ENCODE measurements at places on chromosomes 16 and 17. TPM values are rescaled to one million over a fixed set of nuclear protein-coding genes. Genes with fewer than 3 reads are reported as not detected.
A peak's percentile ranks its signal among the peaks of the same experiment; 100 is the strongest.

DNA sequence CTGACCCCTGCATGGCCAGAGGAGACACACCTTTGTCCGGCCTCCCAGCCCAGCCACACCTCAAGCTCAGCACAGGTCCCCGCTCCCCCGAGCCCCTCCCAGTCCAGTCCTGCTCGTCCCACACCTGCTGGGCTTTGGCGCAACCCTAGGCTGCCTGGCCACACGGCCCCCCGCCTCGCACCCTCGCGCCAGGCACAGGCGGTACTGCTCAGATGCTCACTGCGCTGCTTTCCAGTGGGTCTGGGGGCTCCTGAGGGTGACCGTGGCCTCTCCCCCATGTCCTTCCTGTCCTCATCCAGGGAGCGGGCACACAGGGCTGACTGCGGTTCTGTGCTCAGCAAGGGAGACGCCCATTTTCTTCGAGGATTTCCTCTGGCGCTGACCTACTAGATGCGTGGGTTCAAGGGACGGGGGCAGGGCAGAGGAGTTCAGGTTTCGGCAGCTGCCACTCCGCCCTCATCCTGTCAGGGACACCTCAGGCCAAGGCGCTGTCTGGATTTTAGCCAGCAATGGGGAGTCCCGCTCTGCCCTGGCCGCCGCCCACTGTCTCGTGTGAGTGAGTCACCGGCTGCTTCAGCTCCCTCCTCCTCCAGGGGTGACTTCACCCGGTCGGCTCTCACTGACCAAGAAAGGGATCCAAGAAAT lies 118.0 kb upstream of the ZNF469 start:
- DNase-seq: peak; percentile 97

GRCh38 chr17:40014375-40014980 lies 762 bp upstream of the CSF3 start:
- DNase-seq: no peak

DNA sequence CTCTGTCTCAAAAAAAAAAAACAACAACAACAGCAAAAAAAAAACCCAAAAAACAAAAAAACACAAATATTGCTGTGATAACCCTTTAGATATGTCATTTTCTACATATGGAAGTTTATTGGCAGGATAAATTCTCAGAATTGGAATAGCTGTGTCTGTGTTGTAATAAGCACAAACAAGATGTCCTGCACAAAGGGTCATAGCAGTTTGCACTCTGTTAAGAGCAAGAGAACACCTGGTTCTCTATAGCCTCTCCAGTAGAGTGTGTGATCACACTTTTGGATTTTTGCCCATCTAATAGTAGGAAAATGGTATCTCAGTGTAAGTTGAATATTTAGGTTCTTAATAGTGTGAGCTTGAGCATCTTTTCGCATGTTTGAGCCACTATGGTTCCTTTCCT lies 60.4 kb downstream of the USP43 start:
- no peak for DNase-seq

GRCh38 chr17:35313875-35314409 lies 59.5 kb downstream of the SLFN11 start:
- no peak for DNase-seq

- no peak for DNase-seq
These were observed 138.5 kb downstream of the DNAH9 start for GRCh38 chr17:11736613-11737312.

GRCh38 chr17:83008526-83008925 lies 70.9 kb upstream of the METRNL start:
- DNase-seq: peak; percentile 73

- no peak for DNase-seq
These were observed 22.1 kb downstream of the NOS2 start for GRCh38 chr17:27778183-27778582.

GRCh38 chr16:51710186-51710585 lies 559.1 kb upstream of the SALL1 start:
- no peak for DNase-seq

DNA sequence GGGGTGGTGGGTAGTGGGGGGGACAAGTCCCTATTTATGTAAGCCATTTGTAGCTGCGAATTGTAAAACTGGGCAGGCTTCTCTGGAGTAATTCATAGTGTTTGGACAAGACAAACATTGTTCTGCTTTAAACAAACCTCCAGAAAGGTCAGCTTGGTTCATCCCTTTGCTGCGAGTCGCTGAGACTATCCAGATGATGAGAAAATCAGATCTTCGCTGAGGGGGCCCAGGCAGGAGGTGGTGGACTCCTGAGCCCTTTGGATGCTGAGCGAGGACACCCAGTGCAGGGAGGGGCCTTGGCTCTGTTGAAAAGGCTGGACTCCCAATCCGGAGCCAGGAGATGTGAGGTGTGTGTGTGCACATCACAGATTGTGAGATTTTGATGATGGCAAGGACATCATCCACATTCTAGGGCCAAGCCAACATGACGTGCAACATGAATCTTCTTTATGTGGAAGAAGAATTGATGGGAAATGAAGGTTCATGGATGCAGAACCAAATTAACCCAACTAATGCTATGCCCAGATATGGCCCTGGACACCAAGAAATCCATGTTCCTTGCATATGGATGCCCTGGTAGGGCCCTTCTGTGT lies 15.0 kb upstream of the NTN1 start:
- DNase-seq: no peak

DNA sequence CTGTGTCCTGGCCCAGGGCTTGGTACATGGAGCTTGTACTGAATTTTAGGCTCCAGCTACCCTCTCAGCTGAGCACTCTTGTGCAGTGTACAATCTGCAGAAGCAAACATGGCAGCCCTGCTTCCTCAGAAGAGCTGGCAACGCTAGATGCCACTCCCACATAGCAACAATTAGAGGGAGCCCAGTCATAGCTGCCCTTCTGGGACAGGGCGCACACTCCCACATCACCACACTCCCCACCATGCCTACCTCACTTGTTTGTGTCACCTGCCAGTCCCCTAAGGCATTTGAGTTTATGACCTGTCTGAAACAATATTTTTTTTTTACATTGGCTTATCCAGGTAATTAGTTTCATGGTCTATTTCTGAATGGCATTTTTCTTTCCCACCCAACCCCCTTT lies 72.3 kb downstream of the C17orf67 start:
- no peak for DNase-seq

DNA sequence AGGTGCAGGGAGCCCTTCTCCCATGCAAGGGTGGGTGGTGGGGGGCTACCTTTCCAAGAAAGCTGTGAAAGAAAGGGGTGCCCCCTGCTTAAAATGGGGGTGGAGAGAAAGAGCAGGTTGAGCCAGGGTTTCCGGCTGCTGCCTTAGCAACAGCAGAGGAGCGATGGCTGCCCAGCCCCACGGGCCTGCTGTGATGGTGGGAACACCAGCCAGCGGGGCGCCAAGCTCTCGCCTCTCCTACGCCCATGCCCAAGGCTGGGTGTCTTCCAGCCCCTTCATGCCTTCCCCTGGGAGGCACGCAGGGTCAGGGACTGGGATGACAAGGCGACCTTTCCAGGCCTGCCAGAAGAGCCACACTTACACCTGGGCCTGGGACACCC lies 3.0 kb downstream of the FMNL1 start:
- no peak for DNase-seq

DNA sequence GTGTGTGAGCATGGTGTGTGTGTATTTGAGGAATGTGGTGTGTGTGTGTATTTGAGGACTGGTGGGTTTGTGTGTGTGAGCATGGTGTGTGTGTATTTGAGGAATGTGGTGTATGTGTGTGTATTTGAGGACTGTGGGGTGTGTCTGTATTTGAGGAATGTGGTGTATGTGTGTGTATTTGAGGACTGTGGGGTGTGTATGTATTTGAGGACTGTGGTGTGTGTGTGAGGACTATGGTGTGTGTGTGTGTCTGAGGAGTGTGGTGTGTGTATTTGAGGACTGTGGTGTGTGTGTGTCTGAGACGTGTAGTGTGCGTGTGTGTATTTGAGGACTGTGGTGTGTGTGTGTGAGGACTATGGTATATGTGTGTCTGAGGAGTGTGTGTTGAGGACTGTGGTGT lies 18.0 kb upstream of the CACNG1 start:
- no peak for DNase-seq

- DNase-seq: no peak
These were observed 1.2 kb upstream of the TNRC6C start for GRCh38 chr17:77957235-77957856.

GRCh38 chr16:88856122-88856827 lies 472 bp downstream of the GALNS start:
- DNase-seq: no peak

WNT9B gene
- 0.74 TPM for total RNA-seq

CFAP97D1 gene
- total RNA-seq: not detected

CRYBA1 gene
- total RNA-seq: not detected

C16orf96 gene
- total RNA-seq: 0.10 TPM
